ENCODE measurements at places on chromosomes 13 and 19.

GRCh38 chr19:47227352-47228167 is 3.4 kb downstream of the BBC3 start:
- DNase-seq, result no peak

DNA sequence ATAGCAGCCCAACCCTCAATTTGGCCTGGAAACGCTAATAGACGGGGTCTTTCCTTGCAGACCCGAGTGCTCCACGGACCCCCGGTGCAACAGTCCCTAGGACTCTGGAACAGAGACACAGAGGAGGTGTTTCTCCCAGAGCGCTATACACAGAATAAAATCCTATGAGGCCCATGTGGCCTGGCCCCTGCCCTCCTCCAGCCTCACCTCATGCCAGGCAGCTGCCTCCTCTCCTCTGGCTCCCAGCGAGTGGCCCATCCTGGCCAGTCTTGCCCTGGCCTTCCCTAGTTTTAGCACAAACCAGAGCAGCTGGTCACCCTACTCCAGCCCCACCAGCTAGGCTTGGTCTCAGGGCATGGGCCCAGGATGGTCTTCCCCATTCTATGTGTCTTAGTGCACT is 20.3 kb downstream of the POP4 start:
- no peak for DNase-seq

DNA sequence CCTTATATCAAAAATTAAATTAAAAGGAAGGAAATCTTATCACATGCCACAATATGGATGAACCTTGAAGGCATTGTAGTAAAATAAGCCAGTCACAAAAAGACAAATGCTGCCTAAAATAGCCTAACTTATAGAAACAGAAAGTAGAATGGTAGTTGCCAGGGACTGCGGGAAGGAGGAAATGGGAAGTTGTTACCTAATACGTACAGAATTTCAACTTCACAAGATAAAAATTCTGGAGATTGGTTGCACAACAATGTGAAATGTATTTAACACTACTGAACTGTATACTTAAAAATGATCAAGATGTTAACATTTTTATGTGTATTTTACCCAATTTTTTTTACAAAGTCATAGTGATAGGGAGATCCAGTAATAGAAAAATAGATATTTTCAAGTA is 10.2 kb upstream of the N4BP2L2 start:
- DNase-seq, result no peak

DNA sequence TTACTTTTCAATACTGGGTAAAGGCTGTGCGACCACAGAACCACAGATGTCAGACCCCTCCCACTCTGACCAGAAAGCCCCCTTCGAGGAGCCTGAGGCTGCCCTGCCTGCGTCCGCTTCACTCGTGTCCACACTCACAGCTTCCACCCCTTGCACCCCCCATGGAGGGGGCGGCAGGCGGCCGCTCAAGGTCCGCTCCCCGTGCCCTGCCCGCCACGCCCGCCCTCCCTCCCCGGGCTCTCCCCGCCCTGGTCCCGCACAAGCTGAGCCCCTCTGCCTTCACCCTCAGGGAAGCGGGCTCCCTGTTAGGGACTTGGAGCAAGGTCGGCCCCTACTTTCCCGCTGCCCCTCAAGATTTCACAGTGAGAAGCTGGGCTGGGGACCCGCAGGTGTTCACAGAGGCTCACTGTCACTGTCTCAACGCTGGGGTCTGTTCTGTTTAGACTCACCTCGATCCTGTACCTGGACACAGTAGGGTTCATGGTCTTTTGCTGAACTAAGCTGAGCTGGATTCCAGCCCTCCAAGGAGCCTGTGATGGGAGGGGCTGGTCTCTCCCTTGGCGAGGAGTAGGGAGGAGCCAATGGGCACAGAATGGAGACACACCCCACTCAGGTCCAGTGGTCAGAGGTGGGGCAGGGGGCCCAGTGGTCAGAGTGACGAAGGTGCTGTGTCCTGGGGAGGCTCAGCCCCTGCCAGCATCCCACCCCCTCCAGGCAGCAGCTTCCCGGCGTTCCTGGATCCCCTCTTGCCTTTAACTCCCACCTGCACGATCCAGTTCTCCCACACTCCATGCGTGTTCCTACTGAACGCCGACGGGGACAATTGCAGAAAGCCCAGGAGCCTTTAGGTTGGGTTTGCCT is 69.5 kb downstream of the SPACA7 start:
- no peak for DNase-seq

DNA sequence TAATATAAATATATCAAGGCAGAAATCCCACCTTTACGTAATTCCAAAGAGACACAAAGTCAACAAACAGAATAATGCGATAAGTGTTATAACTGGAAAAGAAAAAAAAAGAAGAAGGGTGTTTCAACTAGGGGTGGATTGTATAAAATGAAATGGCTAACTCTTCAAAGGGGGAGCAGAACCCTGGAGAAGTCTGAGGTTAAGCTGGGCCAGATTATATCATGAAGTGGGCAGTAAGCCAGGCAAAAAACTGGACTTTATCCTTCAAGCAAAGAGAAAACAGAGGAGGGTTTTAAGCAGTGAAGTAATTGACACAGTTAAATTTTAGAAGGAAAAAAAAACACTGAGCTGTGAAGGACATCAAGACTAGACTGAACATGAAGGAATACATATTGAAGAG is 41.9 kb downstream of the TBC1D4 start:
- no peak for DNase-seq

- no peak for DNase-seq
These were observed 312 bp downstream of the PRX start for GRCh38 chr19:40412866-40413265.

GRCh38 chr13:26742691-26743358 is 17.8 kb downstream of the GPR12 start:
- DNase-seq, result no peak

GRCh38 chr19:45101806-45102205 is 8.8 kb downstream of the PPP1R37 start:
- no peak for DNase-seq

DNA sequence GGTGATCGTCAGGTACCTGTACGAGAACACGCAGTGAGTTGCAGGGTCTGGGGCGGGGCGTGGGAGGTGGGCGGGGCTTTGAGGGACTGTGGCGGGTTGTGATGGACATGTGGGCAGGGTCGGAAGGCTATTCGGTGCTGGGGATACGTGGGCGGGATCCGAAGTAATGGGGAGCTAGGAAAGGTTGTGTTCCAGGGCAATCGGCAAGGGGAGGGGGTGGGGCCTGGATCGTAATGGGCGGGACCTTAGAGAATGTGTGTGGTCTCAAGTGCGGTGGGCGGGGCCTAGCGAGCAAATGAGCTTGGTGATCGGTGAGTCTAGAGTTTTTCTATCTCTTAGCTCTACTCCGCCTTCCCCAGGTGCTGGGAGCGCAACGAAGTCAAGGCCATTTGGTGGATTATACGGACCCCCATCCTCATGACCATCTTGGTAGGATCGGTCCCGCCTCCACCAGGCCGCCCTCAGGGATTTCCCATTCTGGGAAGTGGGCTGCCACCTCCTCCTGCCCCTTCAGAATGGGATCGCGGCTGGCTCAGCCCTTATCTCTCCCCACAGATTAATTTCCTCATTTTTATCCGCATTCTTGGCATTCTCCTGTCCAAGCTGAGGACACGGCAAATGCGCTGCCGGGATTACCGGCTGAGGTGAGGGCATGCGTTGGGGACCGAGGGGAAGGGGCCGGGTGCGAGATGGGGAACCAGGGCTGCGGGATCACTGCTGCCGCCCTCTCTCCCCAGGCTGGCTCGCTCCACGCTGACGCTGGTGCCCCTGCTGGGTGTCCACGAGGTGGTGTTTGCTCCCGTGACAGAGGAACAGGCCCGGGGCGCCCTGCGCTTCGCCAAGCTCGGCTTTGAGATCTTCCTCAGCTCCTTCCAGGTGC is 9.6 kb downstream of the GIPR start:
- peak; percentile 55 for DNase-seq

DNA sequence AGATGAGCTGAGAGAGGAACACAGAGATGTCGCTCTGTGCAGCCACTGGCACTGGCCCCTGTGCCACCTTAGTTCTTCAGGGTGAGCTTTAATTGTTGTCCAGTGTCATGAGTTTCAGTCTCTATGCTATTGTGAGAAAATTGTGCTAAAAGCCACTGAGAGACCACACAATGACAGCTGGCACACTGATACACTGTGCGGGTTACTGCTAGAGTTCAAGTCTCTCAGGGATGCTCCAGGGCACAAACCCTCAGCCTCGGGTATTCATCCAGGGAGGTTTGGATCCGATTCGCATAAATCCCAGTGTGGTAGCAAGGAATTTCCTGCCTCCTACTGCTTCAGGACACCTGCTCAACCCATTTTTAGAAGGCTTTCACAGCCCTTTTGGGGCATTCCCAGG is 68.1 kb upstream of the EDNRB start:
- DNase-seq, result no peak

- no peak for DNase-seq
These were observed 5.2 kb downstream of the REXO1 start for GRCh38 chr19:1843116-1843515.

DNA sequence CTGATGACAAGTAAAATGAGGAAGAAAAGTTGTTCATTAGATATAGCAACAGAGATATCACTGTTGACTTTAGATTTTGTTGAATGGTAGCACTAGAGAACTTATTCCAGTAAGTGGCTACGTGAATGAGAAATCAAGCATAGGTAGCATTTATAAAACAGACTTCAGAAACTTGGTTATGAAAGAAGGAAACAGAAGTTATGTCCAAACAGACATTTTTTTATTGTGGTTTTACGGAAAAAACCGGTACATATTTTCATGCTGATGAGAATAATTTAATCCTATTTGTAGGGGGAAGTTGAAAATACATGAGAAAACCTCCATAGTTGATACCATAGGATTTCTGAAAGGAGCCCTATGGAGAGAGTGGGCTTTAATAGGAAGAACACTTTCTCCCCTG is 325.7 kb upstream of the SLC10A2 start:
- no peak for DNase-seq

- DNase-seq, result no peak
These were observed 26.3 kb upstream of the DCLK1 start for GRCh38 chr13:36157480-36157879.

DNA sequence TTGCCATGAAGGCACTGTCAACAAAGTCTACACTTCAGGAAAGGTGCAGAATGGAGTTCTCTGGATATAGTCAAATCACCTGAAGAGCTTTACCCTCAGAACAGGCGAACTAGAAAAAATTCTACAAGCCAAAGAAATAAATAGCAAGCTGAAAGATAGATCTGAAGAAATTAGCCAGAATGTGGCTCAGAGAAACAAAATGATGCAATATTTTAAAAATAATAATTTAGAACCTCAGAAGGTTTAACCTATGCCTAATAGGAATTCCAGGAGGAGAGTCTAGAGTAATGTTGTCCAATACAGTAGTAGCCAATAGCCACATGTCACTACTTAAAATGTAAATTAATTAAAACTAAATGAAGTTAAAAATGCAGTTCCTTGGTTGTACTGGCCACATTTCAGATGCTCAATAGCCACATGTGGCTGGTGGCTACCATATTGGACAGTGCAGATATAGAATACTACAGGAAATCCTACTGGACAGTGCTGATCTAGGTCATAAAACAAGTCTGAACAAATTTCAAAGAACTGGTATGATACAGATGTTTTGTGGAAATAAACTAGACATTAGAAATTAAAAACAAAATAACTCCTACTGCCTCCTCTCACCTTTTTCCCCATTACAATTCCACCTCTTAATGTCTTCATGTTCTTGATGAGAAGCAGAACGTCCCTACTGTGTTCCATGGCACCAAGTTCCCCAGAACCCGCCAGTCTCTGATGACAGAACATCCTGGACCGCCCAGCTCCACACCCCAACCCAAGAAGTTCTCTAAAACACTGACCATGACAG is 679 bp upstream of the CDADC1 start:
- DNase-seq, result no peak

- DNase-seq, result no peak
These were observed 629.1 kb upstream of the SLC10A2 start for GRCh38 chr13:103695320-103695719.

DNA sequence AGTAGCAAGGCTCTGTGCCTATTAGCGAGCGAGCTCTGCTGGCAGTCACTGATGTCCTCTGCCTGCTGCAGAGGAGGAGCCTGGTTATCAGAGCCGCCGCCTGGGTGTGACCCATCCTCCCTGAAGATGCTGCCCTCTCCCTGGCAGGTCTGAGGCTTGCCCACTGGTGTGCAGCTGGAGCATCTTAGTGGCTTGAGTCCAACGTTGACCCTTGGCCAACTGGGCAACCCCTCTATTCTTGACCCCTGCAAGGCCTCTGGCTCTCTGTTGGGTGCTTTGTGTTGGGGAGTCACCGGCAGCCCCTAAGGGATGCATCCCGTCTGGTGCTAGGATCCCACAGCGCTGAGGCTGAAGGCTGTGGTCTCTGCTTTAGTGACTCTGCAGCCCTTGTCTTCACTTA is 277.9 kb upstream of the SOX1 start:
- DNase-seq, result no peak

- DNase-seq, result no peak
These were observed 79.5 kb upstream of the SERP2 start for GRCh38 chr13:44293908-44294735.

GRCh38 chr13:25977216-25977615 is 74.6 kb downstream of the SHISA2 start:
- DNase-seq, result no peak

DNA sequence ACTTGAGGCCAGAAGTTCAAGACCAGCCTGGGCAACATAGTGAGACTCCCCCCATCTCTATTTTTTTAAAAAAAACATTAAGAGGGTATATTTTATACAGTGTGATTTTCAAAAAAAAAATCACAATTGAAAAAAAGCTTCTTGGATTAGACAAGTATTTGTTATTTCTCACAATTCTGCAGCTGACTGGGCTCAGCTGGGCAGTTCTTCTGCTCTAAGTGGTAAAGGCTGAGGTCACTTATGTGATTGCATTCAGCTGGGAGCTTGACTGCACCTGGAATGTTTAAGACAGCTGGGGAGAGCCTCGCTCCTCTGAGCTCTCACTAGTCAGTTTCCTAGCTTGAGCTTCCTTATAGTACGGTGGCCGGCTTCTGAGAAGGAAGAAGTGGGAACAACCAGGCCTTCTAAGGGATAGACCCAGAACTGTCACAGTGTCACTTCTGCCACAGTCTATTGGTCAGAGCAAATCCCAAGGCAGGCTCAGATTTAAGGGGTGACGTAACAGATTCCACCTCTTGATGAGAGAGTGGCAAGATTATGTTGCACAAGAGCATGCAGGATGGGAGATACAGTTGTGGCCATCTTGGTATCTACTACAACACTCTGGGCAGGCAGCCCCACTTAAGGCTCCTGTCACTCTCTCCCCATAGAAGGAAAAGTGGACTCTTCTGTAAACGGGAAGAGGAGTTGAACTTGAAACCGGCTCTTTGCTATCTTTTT is 19.7 kb upstream of the IRGC start:
- no peak for DNase-seq

GRCh38 chr13:100234524-100235136 is 145.7 kb downstream of the PCCA start:
- no peak for DNase-seq

GRCh38 chr13:24328145-24328544 is 18.8 kb downstream of the C1QTNF9 start:
- no peak for DNase-seq

DNA sequence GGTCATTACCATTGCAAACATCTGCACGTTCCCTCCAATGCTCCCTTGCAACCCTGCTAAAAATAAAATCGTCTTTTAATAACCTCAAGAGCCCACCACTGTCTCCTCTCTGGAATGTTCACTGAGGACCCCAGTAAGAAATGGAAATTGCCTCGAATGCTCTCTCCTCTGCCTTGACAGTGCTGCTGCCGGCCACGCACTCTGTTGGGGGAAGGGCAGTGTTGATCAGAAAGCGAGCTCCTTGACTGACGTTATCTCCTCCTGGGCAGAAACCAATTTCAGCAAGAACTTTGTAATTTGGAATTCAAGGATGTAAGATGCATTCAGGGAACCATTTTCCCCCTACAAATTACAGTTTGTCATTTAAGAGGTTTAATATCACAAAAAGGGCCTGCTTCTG is 718.5 kb downstream of the UQCRFS1 start:
- DNase-seq, result no peak

- DNase-seq, result no peak
These were observed 100.3 kb upstream of the WASF3 start for GRCh38 chr13:26457212-26457611.
